ENCODE measurements at places on chromosomes 4 and X.

DNA sequence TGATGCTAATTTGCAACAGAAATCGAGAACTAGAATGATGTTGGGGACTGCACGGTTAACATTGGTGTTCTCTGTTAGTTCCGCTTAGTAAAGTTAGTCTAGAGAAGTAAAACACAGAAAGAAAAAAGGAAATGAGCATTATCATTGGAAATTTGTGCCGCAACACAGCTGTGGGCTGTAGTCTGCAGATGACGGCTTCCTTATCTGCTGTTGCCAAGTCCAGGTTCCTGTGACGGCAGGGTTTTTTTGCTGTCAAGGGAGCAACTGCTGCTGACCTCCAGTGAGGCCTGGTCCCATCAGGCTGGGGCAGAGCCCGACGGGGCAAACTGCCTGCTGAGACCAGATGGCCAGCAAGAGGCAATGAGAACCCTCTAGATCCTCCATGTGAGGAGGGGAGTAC lies 38.9 kb upstream of the PHEX start:
- no peak for DNase-seq

DNA sequence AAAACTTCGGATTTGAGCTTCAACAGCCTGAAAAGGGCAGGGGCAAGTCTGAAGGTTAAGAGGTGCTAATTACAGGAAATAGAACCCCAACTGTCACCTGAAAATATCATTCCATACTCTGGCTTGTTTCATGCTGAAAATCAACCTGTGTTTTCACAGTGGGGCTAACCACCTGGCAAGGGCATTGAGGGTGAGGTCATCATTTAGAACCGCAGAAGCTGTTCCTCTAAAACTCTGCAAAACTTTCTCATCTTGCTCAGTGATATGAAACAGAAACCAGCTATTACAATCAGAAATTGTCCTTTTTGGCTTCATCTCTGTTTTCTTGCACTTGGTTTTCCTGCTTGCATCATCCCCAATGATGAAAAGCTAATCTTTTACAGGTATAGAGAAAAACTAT lies 247.6 kb downstream of the DCLK2 start:
- DNase-seq, result no peak

- DNase-seq, result no peak
Measured at GRCh38 chr4:9903317-9903716, 118.0 kb downstream of the SLC2A9 start.

DNA sequence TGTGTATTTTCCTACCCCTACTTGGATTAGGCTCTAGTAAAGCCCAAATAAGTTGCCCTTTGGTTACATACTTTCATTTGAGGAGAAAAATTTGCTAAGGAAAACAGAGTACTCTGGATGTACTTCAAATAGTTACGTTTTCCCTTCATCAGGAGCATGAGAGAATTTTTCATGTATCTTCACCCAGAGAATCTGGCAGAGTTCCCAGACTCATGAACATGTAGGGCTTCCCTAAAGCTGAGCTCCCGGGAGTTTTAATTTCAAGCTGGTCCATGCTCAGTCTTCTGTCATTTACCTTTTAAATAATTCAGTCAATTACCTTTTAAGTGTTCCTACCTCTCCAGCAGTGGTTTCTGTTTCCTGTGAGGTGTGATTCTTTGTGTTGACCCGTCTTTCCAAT lies 367.5 kb upstream of the GRID2 start:
- DNase-seq, result peak; percentile 61

GRCh38 chrX:153881281-153881680 lies 4.7 kb downstream of the L1CAM start:
- no peak for DNase-seq

DNA sequence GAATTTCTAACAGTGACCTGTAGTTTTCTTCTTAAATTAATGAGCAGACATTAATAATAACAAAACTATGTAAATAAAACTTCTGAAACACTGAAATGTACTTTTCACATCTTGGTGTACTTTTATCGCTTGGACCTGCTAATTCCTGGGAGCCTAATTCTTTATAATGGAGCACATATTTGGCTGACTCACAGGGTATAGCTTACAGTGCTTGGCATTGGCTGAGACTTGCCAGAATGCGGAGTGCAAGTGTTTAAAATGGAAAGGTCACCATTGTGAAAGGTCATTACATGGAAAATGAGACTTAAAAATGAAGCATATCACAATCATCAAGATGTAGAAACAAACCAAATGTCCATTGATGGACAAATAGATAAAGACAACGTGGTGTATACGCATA lies 137.3 kb upstream of the PDLIM3 start:
- DNase-seq, result no peak

GRCh38 chrX:1150569-1151347 lies 61.7 kb downstream of the CRLF2 start:
- DNase-seq, result no peak

- peak; percentile 82 for DNase-seq
Measured at GRCh38 chr4:22668301-22668700, 24.4 kb upstream of the GBA3 start.

- DNase-seq, result no peak
Measured at GRCh38 chrX:15822922-15823321, 31.7 kb downstream of the AP1S2 start.

DNA sequence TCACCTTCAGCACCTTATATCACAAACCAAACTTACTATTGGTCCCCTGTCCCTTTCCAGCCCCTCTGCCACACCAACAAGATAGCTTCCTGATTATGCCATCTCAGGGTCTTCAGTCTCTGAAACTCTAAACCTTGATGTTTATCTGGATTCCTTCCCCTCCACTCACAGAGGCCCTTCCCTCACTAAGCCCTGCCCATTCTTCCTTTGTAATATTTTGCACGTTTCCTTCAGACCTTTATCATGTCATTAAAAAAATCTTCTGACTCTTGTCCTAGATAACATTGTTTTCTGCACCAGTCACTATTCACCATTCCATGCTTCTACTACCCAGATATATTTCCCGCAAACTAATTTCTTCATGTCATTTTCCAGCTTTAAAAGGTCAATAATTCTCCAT lies 17.7 kb upstream of the CEP135 start:
- DNase-seq, result no peak

DNA sequence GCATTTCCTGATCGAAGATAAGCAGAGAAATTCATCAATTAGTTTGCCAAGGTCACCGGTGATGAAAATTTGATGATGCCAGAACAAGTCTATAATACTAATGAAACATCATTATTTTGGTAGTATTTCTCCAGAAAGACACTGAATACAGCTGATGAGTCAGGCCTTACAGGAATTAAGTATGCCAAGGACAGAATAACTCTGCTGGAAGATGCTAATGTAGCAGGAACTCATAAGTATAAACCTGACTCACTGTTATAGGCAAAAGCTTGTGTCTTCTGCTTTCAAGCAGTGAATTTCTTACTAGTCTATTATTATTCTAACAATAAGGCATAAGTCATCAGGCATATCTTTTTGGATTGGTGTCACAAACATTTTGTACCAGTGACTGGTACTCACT lies 1825.1 kb upstream of the IGFBP7 start:
- no peak for DNase-seq

DNA sequence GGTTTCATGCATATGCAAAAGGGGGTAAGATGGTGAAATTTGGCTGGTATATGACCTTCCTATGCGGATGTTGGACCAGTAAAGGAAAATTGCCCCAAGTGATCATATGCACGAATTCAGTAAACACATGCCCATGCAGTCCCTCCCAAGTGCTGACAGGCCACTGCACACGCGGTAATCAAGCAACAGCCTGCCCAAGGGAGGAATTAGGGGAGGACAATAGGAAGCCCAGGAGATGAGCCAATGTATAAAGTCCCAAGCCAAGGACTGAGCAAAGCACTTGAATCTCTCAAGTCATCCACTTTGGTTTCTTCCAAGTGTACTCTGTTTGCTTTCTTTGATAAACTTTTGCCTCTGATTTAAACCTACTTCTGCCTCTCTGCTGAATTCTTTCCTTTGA lies 21.1 kb downstream of the MAGEB16 start:
- DNase-seq, result no peak

GRCh38 chr4:113645771-113646441 lies 115.6 kb downstream of the CAMK2D start:
- DNase-seq, result peak; percentile 75

GRCh38 chrX:113828470-113828869 lies 755.4 kb upstream of the HTR2C start:
- no peak for DNase-seq

- DNase-seq, result no peak
Measured at GRCh38 chrX:129797251-129797906, 17.6 kb downstream of the SASH3 start.

GRCh38 chr4:188111955-188112354 lies 2.6 kb upstream of the TRIML2 start:
- no peak for DNase-seq

DNA sequence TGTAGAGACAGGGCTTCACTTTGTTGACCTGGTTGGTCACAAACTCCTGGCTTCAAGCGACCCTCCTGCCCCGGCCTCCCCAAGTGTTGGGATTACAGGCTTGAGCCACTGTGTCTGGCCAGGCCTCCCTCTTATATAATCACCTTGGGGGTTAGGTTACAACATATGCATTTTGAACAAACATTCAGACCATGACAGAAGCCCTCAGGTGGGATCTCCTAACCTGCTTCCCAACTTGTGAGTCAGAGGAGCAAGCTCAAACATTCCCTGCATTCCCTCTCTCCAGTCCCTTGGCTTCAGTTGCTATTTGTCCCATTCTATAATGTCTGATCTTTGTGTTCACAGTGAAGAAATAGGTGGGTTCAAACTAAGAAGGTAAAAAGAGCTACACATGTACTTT lies 76.5 kb upstream of the NRK start:
- no peak for DNase-seq

DNA sequence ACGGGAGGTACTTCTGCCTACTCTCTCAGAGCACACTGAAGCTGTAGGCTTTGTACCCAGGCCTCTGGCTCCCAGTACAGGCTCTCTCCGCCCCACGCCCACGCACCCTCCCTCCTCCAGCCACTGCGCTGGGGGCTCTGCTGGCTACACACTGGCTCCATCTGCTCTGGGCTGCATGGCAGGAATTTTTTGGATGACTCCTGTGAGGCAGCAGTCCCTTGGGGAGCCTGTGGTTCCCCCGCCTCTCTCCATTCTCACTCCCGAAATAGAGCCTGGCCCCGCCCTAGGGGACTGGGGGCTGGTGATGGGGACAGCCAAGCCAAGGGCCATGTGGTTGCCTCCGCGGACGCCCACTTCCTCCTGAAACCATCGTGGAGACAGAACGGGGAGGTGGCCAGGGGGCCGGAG lies 58.1 kb upstream of the ADRA2C start:
- DNase-seq, result no peak

DNA sequence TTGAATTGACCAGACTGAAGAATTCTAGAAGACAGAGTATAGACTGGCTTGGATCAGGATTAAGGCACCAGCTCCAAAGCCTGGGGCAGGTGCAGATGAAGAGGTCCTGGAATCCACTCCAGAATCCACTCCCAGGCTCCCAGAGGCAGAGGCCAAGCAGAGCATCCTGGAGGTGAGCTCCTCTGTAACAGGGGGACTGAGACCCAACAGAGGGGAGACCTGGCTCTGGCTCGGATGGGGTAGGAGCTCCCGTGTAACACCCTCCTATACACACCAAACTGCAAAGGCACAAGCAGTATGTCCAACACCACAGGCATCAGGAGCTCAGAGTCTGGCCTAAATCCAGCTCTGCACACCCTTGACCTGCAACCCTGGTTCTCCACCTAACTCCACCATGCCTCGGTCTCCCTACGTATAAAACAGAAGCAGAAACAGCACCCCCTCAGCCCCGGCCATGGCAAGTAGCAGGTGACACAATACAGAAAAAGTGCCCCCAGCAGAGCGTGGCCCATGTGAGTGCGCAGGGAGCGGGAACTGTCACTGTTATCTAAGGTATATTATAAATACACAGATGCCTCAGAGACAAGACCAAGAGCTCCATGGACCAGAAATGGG lies 14.9 kb downstream of the RNF212 start:
- DNase-seq, result no peak

- peak; percentile 79 for DNase-seq
Measured at GRCh38 chr4:150297861-150298474, 219.7 kb downstream of the DCLK2 start.

- no peak for DNase-seq
Measured at GRCh38 chr4:139009702-139010101, 5.9 kb upstream of the NOCT start.

DNA sequence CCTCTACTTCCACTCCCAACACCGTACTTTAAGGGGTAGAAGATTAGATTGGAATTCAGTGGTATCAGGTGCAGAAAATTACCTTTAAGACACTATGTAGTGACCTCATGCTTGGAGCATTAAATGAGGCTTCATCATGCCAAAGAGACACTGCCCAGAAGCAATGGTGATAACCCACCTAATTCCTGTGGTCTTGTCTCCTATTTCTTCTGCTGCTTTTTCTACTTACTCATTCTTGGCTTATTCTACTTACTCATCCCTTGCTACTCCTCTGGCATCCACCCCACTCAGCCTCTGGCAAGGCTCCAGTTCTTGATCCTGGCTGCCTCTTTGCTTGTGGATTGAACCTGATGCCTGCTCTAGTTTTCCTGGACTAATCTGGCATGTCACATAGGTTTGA lies 62.3 kb upstream of the ADAMTS3 start:
- peak; percentile 88 for DNase-seq

DNA sequence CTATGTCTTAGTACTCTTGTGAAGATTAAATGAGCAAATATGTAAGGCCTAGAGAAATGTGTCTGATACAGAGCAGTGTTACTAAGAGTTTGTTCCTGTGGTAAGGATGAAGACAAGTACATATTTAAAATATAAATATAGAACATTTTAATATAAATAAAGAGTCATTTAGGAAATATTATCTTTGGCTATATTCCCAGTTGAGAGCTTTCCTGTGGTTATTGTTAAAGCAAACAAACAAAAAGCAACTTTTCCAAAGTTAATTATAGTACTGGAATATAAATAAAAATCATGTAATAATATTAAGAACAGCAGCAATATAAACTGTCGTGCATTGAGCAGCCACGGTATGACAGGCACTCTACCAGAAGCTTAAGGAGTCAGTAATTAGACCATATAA lies 472.5 kb downstream of the INPP4B start:
- DNase-seq, result peak; percentile 67

DNA sequence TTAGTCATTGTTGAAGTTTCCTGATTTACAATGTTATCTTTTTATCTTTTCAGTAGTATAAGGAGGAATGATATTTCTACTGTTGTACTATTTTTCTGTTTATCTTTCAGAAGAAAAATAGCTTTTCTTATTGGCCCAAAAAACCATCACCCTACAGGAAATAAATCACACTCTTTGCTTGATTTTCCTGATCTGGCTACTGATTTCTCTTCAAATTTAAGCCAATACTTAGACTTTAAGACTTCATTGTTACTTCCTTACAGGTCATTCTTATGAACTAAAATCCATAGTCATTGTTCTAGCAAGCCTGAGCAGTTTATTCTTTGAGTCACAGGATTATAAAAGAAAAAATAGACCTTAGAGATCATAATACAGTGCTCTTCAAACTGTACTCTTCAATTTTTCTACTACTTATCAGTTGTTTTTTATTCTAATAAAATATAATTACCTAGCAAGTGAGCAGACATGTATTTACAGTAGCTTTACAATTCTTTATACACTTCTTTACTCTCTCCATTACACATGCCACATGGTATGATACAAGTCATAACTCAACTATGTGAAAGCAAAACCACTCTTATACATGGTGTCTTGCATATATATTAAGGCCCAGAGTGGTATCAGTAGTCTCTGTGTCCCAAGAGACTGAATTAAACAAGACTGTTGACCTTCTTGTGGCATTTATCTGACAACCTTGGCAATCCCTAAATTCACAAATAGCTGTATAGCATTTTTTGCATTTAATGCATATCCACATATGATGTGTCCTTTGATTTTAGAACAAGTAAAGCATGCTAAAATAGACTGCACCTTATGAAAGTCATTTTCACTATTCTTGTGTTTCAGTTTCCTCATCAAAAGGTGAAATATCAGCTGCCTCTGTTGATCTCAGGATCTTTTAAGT lies 47.9 kb downstream of the TET2 start:
- DNase-seq, result peak; percentile 56

Data from astrocyte of the spinal cord (primary cell).